Stimulated activated CD4-positive, alpha-beta T cell treated with anti-CD3 and anti-CD28 coated beads, TNF-alpha, amount 100 ng/mL, for 1 hour (primary cell): ENCODE measurements at places on chromosomes 16 and 17.

GRCh38 chr17:32551186-32551955 is 64.6 kb downstream of the CDK5R1 start:
- no peak for DNase-seq

- no peak for DNase-seq
These were observed 4.7 kb upstream of the GRB2 start for GRCh38 chr17:75410141-75410540.

GRCh38 chr17:43846221-43846712 is 709 bp upstream of the CD300LG start:
- DNase-seq: peak; percentile 20

DNA sequence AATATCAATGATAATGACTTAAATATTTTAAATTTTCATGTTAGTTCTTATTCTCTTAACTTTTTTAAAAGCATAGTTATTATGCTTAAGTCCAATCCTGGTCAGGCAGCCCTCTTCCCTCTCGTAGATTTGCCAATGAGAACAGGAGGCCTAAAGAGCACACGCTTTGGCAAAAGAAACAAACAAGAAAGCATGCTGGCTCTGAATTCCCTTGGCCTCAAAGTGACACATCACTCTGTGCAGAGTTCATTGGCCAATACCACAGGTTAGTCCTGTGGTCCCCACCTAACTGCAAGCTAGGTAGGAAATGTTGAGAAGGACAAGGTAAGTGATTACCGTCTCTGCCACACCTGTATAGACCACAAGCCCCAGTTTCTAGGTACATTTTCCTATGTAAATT is 61.5 kb downstream of the MYO1D start:
- no peak for DNase-seq

DNA sequence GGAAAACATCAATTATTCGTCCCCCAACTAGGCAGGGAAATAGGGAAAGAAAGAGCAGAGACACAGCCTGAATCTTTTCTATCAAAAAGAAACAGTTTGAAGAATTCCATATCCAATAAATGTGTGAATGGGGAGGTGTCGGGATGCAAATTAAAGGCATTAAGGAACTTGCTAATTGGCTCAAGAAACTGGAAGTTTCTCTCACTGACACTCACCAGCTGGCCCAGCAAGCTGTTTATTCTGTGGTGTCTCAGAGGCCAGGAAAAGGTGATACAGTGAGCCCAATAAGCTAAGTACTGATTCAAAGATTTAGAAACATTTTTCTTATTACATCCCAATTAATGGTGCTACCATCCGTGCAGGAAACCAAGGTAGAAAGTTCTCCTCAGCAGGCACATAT is 104.4 kb upstream of the CLEC3A start:
- no peak for DNase-seq

DNA sequence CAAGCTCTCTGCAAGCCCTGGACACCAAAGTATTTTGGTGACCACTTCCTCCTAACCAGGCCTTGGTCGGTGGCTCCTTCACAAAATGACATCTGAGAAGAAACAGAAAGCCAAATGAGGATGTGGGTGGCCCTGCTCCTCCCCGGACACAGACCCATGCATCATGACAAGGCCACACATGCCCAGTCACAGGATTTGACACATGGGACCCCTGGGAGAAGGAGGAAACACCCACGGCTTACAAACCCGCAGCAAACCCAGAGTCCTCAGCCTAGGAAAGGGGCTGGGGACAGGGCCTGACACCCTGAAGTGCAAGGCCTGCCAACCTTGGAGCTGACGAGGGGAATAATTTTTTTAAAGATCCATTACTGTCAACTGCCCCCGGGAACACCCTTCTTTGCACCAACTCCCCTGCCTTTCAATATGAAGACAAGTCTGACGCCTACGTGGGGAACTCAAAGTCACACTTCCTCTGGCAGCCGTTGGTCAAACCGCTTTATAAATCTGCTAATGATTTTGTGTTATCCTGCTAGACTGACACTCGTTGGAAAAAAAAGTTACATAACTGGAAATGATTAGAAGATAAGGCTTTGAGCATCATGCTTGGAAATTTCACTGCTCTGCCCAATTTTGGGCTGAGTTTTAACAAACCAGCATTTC is 41.3 kb downstream of the GAS7 start:
- no peak for DNase-seq

GRCh38 chr16:71373073-71373472 is 14.6 kb downstream of the CALB2 start:
- DNase-seq: no peak

- no peak for DNase-seq
These were observed 492.4 kb downstream of the SHISA9 start for GRCh38 chr16:13393816-13394215.

GRCh38 chr17:3511852-3512504 is 36.2 kb downstream of the ASPA start:
- no peak for DNase-seq

DNA sequence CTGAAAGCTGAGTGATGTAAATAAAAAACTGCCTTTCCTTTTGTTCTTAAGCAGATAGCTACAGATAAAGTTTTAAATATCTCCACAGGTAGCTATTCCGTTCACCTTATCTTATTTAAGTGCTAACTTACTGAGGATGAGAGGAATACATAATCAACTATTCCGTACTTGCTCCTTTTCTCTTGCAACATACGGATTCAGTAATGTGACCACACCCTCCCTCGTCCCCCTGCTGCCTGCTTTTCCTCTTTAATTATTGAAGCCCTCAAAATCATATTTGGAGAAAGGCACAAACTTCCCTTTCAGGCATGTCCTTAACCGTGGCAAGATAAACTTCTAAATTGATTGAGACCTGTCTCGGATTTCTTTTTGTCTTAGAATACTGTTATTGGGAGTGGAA is 101.4 kb downstream of the MAP2K4 start:
- no peak for DNase-seq

DNA sequence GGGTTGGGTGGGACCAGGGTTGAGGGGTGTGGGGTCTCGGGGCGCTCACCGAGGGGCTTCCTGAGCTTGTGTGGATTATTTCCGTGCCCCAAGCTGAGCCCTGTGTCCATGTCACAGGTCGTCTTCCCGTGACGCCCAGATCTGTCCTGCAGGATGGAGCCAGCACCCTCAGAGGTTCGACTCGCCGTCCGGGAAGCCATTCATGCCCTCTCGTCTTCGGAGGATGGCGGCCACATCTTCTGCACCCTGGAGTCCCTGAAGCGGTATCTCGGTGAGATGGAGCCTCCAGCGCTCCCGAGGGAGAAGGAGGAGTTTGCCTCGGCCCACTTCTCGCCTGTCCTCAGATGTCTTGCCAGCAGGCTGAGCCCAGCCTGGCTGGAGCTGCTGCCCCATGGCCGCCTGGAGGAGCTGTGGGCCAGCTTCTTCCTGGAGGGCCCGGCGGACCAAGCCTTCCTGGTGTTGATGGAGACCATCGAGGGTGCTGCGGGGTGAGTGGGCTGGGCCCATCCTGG is 1.0 kb downstream of the TELO2 start:
- DNase-seq: no peak

DNA sequence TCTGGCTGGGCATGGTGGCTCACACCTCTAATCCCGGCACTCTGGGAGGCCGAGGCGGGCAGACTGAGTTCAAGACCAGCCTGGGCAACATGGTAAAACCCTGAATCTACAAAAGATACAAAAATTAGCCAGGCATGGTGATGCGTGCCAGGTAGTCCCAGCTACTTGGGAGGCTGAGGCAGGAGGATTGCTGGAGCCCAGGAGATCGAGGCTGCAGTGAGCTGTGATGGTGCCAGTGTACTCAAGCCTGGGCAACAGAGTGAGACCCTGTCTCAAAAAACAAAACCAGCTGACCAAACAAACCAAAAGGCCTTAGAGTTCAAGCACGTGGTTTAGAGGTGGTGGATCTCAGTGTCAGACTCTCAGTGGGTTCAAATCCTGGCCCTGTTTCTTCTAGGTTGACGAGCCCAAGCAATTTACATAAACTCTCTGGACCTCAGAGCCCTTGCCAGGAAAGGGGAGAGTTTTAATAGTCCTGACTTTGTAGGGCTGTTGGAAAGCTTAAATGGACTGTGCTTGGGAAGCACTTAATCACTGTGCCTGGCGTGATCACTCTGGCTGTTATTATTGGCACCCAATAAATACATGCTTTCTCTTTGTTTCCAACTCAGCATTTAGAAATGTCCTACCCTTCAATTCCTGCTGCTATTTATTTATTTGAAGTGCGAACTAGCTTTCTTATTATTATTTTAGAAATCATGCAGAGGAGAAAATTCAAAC is 44.7 kb downstream of the ABCC1 start:
- no peak for DNase-seq

GRCh38 chr17:395179-395578 is 42.6 kb upstream of the RPH3AL start:
- DNase-seq: no peak
